ENCODE measurements at places on chromosomes 5 and 9.
A peak's percentile ranks its signal among the peaks of the same experiment; 100 is the strongest.

GRCh38 chr9:123382653-123383511 is 26.9 kb downstream of the CRB2 start:
- no peak for DNase-seq

- peak; percentile 18 for DNase-seq
Observed at GRCh38 chr5:141186897-141187512, at the start of gene PCDHB9. PCDHB9 (plus strand) TSS chr5:141187161; CDS start chr5:141187319, 158 bp downstream.

- DNase-seq = no peak
Observed at GRCh38 chr5:891837-892393, 686 bp downstream of the BRD9 start.

DNA sequence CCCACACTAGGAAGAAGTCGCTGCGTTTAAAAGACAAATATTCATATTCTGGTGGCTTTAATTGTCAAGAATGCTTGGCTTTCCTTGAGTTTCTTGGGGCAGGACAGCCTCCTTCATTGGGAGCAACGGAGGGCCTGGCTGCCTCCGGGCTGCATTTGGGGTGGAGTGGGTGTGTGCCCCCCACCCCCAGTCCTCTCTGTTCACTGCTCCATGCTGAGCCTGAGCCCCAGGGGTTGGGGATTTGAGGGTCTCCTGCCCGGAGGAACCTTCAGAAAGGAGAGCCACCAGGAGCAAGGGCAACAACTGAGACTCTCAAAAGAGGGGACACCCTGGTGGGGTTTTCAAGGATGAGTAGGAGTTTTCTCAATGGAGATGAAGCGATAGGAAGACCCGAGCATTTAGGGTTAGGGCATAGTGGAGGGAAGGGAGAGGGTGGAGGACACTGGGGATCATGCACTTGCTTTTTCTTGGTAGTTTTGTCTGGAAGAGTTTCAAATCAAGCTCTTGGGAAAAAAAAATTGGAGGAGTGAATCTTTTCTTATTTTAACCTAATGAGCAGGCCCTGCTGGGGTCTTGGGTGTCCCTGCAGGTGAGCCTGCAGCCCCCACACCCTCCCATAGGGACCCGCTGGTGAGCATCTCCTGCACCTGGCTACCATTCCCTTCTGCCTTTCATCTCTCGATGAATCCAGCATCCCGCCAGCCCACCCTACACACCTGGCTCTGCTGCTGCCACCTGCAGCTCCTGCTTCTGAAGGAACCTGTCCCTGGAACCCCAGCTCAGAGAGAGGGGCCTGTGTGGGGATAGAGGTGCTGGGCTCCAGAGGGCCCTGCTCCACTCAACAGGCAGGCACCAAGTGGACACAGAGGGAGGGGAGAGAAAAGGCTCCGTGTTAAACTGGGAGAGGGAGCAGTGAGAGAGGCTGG is 4.1 kb downstream of the SLC6A19 start:
- no peak for DNase-seq

GRCh38 chr5:119708076-119708790 is 78.9 kb downstream of the FAM170A start:
- no peak for DNase-seq

- no peak for DNase-seq
Observed at GRCh38 chr9:124215956-124216355, 41.8 kb upstream of the NEK6 start.

GRCh38 chr5:66608501-66608900 is 12.3 kb downstream of the MAST4 start:
- no peak for DNase-seq

- DNase-seq = no peak
Observed at GRCh38 chr9:113949571-113950078, 73.5 kb downstream of the ZNF618 start.

DNA sequence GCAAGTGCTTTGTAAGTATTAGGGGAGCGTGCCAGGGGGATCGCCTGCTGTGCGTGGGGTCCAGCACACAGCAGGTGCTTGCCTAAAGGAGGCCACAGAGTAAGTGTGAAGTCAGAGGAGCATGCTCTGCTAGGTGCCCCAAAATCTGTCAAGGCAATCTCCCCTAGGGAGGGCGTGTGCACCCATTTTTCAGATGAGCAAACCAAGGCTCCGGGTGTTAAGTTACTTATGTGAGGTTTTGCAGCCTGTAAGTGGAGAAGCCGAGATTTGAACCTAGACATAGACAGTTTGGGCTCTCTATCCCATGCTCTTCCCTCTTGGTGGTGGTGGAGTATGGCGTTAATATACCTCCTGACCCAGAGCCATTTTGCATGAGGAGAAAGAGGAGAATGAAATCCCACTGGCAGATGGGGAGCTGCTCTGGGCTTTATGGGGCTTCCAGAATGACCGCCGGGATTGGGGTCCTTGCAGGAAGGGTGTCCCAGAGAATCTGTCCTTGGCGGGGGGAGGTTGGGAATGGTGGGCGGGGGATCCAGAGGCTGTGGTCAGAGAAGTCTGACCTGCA is 14.1 kb downstream of the NDST1 start:
- DNase-seq = no peak

- DNase-seq = no peak
Observed at GRCh38 chr5:15550502-15551112, 50.6 kb downstream of the FBXL7 start.

- DNase-seq = no peak
Observed at GRCh38 chr5:93600409-93601070, 17.5 kb downstream of the NR2F1 start.

- no peak for DNase-seq
Observed at GRCh38 chr5:5040712-5041111, 99.4 kb upstream of the ADAMTS16 start.

Measured in NCI-H460 (cell line).